ENCODE measurements at places on chromosomes 3 and 15.
A peak's percentile ranks its signal among the peaks of the same experiment; 100 is the strongest.

DNA sequence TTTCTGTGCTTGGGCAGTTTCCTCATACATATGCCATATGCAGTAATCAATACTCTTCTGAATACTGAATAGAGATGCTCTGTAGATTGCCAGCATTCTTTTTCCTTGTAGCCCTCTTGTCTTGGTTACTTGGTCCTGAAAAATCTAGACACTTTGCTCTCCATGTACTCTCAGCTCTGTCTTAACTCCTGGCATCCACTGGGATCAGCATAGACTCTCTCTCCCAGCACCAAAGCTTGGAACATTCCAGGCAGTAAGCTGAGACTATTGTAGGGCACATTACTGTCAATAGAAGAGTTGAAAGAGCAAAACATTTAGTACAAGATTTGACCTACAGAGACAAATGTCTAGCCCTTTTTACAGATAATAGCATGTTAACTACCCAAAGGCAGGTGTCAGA, 1100.3 kb downstream of the TBL1XR1 start:
- DNase-seq: peak; percentile 5

DNA sequence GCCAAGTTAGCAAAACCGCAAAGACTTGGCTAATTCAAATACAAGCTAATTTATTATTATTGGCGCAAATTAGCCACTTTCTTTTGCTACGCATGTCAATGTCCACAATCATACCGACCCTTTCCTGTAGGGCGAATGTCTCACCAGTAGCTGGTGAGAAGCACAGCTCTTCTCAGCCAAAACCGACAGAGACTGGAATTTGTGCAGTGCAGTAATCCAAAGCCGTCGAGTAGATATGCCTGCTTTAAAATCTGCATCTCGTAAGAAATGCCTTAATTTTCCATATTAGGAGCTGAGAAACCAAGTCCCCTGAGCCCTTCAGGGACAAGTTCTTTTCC, 614 bp upstream of the MINDY2 start:
- no peak for DNase-seq

DNA sequence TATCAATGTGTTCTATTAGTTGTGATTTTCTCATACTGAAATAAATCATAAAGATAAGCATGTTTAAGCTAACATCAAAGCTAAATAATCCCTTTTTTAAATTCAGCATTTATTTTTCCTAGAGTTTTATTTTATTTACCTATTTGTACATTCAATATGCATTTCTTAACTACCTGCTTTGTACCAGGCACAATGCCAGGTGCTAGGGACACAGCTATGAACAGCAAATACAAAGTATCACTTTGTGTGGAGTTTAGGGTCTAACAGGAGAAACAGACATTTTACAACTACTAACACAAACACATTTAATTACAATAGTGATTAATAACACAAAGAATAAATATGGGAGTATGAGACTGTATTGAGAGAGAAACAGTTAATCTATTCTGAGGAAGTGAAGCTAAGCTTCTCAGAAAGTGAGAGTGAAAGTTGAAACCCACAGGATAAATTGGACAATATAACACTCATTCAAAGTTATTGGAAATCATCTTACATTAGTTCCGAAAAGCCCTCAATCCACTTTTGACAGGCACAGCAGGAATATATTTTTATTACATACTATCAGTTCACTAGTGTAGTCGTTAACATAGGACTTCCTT, 159.6 kb downstream of the GBE1 start:
- no peak for DNase-seq

GRCh38 chr3:171460725-171461524, 720 bp upstream of the TNIK start:
- DNase-seq: peak; percentile 73

GRCh38 chr3:66113542-66113941, 74.8 kb upstream of the MAGI1 start:
- no peak for DNase-seq

DNA sequence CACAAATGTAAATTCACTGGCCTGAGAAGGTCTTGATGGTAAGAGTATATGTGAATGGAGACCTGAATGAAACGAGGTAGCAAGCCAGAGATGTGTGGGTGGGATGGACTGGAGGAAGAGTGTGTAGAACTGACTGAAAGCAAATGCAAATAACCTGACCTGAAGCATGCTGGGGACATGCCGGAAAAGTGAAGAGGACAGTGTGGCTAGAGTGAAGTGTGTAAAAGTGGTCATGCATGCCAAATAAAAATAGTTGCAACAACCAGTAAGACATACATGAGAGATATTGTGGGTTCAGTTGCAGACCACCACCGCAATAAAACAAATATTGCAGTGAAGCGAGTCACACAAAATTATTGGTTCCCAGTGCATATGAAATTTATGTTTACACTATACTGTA, 82.3 kb downstream of the LPP start:
- no peak for DNase-seq

GRCh38 chr3:105284876-105285275, 81.8 kb upstream of the ALCAM start:
- no peak for DNase-seq

GRCh38 chr15:74258456-74259291, 22.5 kb downstream of the CCDC33 start:
- no peak for DNase-seq

DNA sequence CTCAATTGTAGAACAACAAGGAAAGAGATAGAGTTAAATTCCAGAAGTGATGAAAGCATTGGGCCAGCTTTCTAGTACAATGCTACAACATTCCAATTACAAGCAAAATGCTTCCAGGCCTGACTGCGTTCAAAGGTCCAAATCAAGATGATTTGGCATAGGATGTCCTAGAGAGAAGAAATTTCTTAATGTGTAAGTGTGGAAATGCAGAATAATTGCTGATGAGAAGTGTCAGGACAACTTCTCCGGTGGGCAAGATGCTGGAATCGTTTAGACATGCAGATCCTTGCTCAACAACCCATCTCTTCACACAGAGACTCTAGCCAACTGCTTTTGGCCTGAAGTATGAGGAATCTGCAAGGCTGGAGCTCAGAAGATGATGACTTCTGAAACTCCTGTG, 71.1 kb upstream of the PDZRN3 start:
- no peak for DNase-seq

- DNase-seq: no peak
Observed at GRCh38 chr15:79053894-79054293, 36.7 kb downstream of the RASGRF1 start.

DNA sequence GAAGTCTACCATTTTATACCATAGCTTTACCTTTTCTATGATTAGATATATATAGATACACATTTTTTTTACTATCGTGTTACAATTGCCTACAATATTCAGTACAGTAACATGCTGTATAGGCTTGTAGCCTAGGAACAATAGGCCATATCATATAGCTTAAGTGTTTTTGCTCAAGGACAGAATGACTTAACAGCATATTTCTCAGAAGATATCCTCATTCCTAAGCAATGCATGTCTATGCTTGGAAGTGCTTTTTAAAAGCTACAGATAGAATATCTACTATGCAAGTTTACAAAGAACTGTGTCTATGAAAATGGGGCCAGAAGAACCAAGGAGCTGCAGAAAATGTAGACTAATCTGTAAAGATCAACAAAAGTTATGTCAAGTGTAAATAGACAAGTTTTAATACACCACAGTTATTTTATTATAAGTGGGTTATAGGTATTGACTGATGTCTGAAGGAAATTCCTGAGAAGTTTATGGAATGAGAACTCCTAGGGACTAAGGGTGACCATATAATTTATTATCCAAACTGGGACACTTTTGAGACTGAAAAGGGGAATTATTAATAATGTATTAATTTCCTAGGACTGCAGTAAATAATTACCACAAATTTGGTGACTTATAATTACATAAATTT, 138.7 kb upstream of the TGFBR2 start:
- no peak for DNase-seq

DNA sequence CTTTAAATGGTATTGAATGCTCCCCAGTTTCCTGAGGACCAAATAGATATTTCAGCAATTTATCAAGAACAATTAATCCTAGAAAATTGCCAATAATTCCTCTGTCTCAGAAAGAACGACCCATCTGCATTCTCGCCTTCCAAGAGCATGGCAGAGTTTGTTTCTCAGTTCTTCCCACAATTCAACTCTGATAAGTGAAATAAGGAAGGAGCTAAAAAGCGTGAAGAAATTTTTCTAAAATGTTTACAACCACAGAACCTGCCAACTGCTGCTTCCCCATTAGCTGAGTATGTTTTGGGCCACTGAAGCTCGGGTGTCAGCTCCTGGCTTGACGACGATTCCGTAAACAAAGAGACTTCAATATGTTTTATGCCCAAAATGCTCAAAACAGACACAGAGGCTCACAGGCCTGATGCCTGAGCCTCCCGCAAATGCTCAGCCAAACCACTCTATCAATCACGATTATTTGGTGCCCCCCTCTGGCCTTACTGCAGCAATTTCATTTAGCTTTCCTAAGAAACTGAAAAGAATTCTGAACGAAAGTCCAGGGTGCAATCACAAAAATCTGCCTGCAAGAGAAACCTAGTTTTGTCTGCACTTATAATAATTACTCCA, 259.2 kb upstream of the CCDC54 start:
- DNase-seq: peak; percentile 87

- DNase-seq: no peak
Observed at GRCh38 chr15:73331991-73332925, 36.5 kb downstream of the HCN4 start.

- no peak for DNase-seq
Observed at GRCh38 chr3:183807209-183807728, 18.1 kb downstream of the MAP6D1 start.

- DNase-seq: no peak
Observed at GRCh38 chr15:66477011-66477410, 20.6 kb downstream of the SNAPC5 start.

GRCh38 chr15:93027413-93027812, 61.6 kb downstream of the RGMA start:
- DNase-seq: no peak

DNA sequence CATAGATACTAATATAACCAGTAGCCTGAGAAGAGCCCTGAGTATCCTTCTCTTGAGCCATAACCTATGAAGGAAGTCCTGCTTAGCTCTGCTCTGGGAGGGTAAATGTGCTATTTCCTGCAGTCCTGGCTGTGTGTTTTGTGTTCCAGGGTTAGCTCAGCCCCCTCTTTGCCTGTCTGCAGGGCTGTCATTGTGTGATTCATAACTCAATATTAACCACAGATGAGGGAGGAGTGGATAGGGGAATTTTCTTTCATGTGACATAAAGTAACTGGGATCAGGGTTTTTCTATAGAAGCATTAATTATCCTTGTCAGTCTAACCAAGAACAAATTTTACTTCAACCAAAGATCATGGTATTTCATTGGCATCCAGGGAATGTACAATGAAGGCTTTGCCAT, 183.3 kb upstream of the ZBTB20 start:
- no peak for DNase-seq

DNA sequence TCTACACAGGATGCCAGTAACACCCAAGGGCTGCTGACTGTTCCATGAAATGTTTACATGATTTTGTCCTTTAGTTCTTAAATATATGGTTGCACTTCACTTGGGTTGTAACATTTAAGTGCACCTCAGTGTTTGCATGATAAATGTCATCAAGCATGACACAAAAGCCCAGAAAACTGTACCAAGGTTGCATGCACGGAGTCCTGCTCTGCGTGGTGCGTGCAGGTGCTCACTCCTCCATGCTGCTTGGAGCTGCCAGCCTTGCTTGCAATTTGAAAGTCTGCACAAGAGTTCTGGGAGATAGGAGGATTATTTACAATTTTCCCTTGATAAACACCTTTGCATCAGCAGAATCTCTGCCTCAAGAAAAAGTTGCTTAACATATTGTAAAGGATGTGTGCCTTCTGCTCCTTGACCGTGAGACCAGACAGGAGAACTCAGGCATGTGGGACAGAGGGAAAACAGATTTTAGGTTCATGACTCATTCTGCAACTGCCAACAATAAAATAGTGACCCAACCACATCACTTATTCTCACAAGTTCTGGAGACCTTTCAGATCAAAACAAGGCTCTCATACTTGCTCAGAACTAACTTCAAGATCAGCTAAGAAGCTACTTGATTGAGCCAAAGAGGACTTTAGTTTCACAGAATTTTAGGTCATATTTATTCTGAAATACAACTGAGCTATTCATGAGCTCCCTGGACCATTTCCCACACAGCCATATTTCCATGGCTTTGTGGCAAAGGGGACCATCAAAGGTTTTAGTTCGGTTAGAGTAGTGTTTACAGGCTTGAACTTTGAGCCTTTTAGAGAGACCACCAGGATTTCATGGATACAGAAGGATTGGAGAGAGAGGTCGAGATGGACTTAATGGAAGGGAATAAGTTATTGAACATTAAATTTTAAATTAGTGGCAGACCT, 128.4 kb upstream of the ZBED2 start:
- no peak for DNase-seq

DNA sequence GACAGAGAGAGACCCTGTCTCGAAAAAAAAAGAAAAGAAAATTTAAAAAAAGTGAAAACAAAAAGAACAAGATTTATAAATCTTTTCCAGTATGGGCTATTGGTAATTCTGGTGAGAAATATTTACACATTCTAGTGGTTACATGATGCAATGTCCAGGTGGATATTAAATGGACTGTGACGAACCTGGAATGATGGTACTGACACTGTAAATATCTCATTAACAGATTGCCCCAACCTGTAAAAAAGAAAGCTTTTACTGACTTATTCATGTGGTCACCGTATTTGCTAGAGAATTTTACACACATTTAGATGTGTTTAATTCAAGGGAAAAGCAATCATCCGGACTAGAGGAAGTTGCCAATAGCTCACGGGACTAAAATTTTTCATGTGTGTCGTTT, 162.1 kb upstream of the LRIG1 start:
- no peak for DNase-seq

DNA sequence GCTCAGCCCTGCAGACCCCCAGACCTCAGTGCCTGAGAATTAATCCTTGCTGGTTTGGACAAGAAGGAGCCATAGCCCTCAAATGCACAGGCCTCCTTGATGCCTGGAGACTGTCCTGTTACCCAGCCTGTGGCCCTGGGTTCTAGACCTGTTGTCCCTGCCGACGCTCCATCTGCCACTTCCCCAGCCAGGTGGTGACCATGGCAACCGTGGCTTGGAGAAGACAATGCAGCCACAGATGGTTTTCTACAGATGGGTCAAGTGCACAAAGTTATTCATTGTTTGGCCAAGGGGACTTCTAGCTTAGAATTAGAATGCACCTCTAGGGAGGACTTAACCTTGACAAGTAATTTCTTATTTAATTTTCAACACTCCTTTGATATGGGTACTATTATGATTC, 297.1 kb downstream of the UACA start:
- no peak for DNase-seq

DNA sequence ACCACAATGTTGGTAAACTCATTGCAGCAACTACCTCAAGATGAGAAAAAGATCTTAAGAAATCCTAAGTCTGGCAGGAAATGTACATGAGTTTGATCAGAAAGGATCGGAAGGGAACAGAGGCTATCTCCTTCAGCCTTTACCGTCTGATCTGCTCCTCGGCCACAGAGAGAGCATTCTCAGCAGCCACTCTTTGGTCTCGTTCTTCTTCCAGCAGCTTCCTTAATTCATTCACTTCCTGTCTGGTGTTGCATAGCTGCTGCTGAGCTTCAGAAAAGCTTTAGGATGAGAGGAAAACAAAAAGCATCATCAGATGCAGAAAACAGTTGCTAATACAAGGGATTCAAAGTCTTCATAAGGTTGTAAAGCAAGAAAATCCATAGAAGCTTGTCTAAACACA, 6.6 kb upstream of the HCLS1 start:
- no peak for DNase-seq

All from globus pallidus (tissue), 1 donor.